Activated T-helper 1 cell treated with anti-CD3 and anti-CD28 coated beads, Interleukin-12 subunit alpha, Interleukin-12 subunit beta, Interleukin-2, Interleukin-4 antibody, amounts not matched to agents 30 ng/mL and 10 ng/mL and 1 ng/mL, durations not matched to agents 14 hours and 24 hours and 36 hours (primary cell): ENCODE measurements at places on chromosomes 4 and X.

- DNase-seq: no peak
Measured at GRCh38 chr4:107858158-107858742, 33.5 kb downstream of the SGMS2 start.

DNA sequence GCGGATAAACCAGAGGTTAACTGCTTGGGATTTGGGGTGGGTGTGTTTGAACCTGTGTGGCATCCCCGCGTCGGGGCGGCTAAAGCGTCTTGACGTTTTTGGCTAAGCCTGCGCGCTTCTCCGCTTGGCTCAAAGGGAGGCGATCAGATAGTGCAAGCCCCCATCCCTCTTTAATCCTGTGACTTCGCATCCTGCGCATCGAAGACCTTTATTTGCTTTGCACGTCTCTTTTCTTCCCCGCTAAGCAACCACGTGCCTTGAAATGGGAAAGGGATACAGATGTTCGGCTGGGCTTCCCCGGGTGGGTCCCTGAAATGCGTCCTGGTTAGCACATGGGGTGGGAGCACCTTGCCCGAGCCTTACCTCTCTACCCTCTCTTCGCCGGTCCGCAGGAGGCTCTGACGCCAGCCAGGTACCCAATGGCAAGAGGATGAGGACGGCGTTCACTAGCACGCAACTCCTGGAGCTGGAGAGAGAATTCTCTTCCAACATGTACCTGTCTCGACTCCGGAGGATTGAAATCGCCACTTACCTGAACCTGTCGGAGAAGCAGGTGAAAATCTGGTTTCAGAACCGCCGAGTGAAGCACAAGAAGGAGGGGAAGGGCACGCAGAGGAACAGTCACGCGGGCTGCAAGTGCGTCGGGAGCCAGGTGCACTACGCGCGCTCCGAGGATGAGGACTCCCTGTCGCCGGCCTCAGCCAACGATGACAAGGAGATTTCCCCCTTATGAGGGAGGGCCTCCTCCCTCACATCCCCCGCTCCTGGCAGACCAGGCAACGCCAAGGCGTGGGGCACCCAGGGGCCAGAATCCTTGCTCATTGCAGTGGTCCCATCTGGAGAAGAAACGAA is 1.5 kb downstream of the GSX2 start:
- DNase-seq: no peak

GRCh38 chr4:48167538-48168263 is 33.7 kb upstream of the TXK start:
- DNase-seq: no peak

GRCh38 chr4:152996111-152996571 is 60.0 kb downstream of the FHDC1 start:
- DNase-seq: no peak

- DNase-seq: no peak
Measured at GRCh38 chr4:184664445-184665210, 15.1 kb downstream of the PRIMPOL start.

DNA sequence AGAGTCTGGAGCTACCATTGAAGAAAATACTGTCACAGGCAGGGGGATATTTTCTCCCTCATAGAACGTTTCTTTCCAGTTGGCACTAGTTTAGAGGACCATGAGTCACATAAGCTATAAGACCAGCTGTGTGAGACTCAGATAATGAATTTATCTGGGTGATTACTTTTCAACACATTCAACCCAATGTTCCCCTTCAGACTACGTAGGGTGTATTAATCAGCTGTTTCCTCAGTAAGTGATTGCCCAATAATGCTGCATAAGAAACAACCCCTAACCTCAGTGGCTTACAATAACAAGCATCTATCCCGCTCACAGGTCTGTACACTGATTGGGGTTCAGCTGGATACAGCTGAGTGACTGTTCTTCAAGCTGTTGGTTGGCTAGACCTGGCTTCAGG is 38.1 kb downstream of the CBLL2 start:
- DNase-seq: no peak

DNA sequence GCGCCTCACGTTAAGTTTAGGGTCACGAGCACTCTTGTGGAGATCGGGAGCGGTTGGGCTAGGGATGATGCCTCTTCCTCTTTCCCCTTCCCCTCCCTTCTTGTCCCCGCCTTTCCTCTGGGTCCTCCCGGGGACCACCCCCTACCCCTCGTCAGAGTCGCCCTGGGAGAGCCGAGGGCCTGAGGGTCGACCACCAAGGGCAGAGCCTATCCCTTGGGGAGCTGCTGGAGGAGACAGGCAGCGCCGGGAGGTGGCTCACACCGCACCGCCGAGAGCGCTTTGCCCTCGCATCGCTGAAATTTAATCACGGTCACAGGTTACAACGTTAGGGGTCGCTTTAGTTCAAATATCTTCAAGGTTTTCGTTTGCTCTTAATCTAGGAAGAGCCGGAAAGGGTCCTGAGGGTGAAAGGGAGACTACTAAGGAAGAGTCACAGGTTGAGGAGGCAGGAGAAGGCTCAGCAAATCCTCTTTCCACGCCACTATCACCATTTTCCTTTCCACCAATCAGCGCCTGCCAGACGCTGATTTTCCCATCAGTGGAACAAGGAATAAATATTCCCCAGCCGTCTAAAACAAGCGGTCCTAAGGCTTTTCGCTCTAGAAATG is 528 bp upstream of the SNCA start:
- DNase-seq: peak; percentile 11

DNA sequence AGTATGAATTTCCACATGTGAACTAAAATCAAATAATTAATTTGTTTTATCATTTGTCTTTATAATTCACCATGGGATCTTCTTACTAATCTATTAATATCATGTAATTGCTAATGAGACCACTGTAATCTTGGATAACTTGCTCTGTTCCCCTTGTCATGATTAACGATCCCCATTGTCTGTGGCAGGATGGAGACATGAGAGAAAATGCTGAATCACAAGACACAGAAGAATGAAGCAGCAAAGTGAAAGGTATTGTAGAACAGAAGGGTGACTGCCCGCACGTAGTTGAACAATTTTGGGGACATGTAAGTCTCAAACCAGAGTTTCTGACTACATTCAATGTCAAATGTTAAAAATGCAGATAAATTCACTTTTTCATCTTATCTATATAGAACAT is 135.2 kb downstream of the EPHA5 start:
- no peak for DNase-seq

- DNase-seq: no peak
Measured at GRCh38 chr4:78937837-78938236, 1.4 kb downstream of the PAQR3 start.

DNA sequence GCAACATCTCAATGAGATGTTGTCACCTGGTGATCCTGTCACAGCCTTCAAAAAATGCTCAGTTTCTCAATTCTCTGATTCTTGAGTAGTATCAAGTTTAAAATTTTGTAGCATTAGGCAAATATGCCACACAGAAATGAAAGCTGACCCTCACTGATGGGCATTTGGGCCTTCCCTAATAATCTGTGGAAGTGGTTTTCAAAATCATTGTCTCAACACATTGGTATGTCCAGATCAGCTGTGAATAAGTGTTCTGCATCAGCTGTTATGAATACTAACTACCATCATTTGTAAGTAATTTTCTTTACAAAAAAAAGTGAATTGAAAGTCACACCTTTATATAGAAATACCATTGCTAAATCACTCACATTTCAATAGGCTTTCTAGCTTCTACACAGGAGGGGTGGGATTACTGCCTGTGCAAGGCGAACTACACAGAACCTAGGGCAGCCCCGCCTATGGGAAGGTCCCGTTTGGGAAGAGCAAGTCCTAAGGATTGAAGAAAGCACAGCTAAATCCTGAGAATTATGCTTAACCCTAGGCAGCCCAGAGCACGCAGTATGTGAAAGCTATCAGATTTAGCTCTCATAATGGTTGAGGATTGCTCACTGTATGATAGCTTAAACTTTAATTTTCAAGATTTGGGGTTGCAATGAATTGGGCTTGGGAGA is 73.4 kb downstream of the GPC3 start:
- no peak for DNase-seq

DNA sequence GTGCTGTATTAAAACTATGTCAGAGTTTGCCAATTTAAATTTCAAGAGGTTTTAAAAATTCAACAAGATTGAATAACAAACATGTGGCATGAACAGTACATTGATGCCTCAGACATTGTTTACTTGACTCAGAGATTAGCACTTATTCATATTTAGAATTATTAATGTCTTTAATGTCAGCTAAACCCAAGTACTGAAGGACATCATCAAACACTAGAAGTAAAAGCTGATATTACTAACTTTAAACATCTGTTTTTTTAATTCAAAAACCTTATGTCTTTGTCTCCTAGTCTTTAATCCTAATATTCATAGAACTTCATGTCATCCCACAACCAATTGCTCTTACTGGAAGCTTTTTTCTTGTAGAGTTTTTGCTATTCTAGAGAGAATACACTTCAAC is 406.2 kb upstream of the PCDH7 start:
- DNase-seq: no peak

DNA sequence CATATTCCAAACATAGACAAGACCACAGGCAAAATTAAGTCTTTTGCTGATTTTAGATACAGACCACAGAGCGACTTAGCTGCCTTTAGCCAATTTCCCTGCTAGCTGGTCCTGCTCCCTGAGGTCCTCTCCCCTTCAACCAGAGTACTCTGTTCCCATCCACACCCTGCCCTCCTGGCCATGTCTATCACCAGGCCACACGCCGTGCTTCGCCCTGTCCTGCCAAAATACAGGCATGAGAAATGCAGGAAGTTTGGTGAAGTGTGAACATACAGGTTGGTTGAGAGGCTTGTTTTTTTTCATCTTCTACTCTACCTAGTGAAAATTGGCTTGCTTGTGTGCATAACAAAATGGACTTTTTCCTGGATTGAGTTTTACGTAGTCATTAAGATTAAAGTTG is 226.2 kb upstream of the TENM3 start:
- DNase-seq: no peak

GRCh38 chrX:147735364-147735763 is 176.4 kb upstream of the FMR1 start:
- DNase-seq: no peak

DNA sequence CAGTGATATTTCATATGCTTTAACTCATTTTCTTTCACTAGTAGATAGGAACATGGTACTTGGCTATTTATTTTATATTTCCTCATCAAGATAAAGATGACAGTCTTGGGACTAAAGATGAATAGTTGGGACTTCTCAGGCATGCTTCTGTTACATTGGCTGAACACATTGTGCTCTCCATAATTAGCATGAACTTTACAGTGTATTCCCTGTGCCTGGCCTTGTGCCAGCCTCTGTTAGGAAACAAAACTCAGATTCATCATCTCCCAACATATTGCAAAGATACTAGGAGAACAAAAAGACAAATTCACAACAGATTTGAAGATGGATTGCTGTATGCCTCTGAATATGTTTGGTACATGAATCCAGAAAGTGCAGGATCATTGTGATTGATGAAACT is 26.4 kb downstream of the GRIA2 start:
- no peak for DNase-seq

- no peak for DNase-seq
Measured at GRCh38 chrX:149630681-149631233, 835 bp downstream of the TMEM185A start.

GRCh38 chr4:156620786-156621185 is 350.8 kb downstream of the PDGFC start:
- no peak for DNase-seq

DNA sequence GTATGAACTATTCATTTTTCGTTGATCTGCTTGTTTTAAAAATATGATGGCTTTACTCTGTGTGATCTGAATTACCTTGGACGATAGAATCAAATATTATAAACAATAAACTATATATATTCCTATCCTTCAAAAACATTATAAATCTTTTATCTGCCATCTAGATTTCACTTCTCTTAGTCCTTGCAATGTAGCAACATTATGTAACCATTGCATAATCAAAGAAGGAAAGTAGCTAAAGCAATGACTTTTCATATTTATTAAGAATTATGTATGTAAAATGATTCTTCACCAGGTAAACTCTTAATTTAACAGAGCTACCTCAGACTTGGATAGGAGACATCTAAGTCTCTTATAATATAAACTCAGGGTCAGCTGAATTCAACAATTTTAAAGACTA is 210.5 kb downstream of the ADAMTS3 start:
- no peak for DNase-seq
